Stimulated activated CD8-positive, alpha-beta memory T cell treated with anti-CD3 and anti-CD28 coated beads, Interleukin-15, amount 100 ng/mL, for 24 hours (primary cell): ENCODE measurements at places on chromosomes 16 and 17.

GRCh38 chr16:71762186-71762585 lies 37.7 kb upstream of the PHLPP2 start:
- DNase-seq = no peak

DNA sequence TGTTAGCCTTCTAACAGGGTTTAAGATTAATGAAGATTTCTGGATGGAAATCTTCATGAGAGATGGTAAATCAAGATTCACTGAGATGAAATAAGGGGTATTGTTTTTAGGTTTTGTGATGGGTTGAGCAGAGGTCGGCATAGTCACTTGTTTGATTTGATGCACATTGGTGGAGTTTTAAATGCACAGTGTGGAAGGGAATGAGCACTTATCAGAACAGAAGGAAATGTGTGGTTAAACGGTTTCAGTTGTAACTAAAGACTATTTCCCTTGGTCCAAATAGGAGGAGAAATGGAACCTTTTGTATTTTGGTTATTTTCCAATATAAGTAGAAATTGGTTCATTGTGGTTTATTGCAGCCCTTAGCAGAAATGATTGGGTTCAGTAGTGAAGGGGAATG lies 34.1 kb downstream of the CBFB start:
- DNase-seq = no peak

- DNase-seq = no peak
Measured at GRCh38 chr16:53945996-53946395, 242.0 kb downstream of the FTO start.

DNA sequence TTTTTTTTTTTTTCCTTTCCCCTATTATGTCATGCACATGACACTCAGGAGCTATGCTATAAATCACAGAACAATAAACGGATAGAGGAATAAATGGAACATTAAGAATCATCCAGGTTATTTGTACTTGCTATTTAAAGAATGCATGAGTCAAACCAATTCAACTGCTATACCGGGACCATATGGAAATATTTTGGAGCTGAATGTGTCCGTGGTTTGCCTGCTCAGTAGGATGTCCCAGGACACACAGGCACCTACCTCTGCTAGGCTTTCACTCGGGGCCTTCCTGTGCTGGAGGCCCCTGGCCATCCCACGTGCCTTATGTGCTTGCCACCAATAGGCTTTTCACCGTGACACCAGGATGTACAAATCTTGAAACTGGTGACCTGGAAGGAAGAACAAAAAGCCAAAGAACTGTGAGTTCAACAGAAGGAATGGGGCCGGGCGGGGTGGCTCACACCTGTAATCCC lies 15.3 kb upstream of the SEC14L1 start:
- no peak for DNase-seq

GRCh38 chr16:89484923-89485679 lies 5.3 kb downstream of the ANKRD11 start:
- no peak for DNase-seq
